ENCODE measurements at places on chromosomes 6 and 20.

- peak; percentile 40 for DNase-seq
These were observed 929 bp downstream of the CDH22 start for GRCh38 chr20:46307139-46307998.

- no peak for DNase-seq
These were observed 841.6 kb upstream of the GJE1 start for GRCh38 chr6:141290941-141291721.

DNA sequence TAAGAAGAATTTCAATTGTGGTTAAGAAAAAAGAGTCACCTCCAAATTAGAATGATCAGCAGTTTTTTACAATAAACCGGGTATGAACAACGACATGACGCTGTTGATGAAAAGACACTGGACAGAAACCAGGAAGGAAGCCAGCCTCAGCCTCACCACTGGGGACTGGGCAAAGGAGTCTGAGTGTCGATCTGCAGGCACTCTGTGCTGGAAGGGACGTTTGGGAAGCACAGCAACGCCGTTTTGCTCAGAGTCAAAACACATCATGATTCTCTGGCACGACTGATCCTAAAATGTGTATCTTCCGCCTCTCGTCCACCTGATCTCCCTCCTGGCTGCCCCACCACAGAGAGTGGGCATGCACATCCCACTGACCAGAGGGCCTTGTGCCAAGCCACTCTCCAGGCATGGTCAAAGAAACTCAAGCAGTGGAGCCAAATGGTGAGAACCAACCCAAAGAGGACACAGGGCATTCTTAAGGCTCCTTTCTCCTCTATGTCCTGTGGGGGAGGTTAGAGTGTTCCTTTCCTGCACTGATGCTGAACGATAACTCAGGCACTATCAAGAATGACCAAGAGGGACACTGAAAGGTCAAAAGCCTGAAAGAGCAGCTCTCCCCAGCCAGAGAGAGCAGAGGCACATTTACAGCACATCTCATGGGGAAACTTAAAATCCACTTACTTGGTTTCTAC is 68.8 kb downstream of the AGPAT4 start:
- no peak for DNase-seq

GRCh38 chr20:49637046-49637637 is 69.2 kb upstream of the PTGIS start:
- DNase-seq = no peak

GRCh38 chr20:9218531-9218961 is 149.7 kb downstream of the PLCB4 start:
- DNase-seq = no peak

DNA sequence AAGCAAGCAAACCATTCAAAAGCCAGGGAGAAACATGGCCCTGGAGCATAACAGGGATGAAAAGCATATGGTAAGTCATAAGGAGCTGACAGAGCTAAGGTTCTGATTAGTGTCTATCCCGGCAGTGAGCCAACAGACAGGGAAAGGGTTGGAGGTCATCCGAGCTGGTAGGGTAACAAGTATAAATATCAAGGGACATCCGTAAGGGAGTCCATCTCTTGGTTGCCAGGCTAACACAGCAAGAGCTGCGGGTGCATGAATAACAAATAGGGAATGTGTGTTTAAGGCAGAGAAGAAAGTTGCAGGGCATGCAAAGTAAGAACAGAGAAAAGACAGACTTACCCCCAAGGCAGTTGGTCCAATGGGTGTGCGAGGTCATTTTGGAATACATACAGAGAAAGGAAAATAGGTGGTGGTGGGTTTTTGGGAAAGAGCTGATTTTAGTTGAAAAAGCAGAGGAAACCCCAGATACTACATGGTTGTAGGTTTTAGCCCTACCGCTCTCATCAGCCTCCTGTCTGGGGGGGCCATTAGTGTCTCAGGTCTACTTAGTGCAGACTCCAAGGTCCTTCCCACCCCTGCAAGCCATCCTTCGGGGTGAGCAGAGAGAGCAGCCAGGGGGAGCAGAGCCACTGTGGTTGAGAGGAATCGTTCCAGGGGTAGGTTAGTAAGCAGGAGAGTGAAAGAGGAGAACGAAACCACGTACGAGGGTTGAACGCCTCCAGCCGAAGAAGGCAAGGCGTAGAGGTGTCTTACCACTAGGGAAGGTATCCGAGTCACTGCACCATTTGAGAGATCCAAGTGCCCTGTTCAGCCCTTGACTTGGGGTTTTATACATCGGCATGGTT is at the start of gene ERVFRD-1:
TSS of gene ERVFRD-1 (minus strand) at position 805 of the 848 bp plus-strand sequence. CDS start 6,415 bp downstream, outside the sequence.
- DNase-seq = no peak

DNA sequence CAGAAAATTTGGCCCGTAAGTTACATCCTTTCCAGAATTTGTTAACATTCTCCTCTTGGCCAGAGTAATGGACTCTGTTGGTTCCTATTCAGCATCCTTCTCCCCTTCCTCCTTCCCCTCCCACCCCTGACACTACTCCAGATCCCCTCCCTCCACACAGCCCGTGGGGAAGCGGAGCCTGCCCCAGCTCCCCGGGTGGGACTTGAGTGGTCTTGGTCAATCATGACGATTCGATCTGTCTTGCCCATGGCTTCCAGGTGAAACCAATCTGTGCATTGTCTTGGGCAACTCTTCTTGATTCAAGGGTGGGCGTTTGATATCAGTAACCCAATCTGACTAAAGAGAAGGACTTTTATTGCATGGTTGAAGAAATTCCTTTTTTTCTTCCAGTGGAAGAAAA is 143.9 kb downstream of the ANKRD60 start:
- DNase-seq = no peak

DNA sequence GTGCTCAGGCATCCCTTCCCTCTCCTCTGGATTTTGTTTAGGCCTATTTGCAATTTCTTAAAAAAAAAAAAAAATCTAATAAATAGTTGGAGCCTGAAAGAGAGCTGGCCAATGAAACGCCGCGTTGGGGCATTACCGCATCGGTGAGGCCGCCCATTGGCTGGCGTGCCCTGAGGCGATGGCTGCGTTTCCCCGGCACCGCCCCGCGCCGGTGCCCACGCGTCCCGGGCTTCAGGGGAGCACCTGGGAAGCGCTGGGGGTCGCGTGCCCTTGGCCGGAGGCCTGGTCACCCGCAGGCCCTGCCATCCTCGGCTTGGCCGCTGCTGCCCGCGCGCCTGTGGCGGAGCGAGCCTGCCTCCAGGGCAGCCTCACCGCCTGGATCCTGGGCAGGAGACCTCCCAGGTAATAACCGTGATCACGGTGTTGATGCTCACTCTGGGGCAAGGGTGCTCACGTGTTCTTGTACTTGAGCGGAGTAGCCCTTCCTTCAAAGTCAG is 155.4 kb downstream of the NRN1 start:
- DNase-seq = peak; percentile 32

DNA sequence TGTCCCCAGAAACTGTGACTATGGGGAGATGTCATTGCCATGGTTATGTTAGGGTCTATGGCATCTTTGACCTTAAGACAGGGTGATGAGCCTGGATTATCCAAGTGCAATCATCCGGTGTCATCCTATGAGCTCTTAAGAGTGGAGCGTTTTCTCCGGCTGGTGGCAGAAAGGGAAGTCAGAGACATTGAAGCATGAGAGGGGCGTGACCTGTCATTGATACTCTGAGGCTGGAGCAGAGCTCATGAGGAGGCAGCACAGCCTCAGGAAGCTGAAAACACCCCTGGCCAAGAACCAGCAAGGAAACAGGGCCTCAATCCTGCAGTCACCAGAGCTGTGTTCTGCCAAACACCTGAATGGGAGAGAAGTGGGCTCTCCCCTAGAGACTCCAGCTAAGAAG is 59.6 kb downstream of the ANKRD60 start:
- DNase-seq = no peak

GRCh38 chr6:156175971-156176421 is 601.2 kb upstream of the ARID1B start:
- DNase-seq = no peak

DNA sequence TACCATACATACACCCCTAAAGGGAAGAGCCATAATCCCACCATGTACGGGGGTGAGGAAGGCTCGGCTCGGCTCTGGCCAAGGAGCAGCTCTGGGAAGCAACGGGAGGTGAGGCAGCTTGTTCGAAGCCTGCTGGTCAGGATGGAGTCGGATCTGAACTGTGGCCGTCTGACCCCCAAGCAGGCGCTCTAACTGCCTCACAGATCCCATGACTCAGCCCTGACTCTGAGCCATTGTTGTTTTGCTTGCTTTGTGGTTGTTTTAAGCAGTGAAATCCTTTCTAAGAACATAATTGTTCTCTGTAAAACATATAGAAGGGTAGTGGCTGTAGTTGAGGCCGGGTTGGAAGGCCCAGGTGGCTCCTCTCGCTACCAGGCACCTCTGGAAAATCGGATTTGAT is 10.9 kb downstream of the C6orf132 start:
- no peak for DNase-seq

GRCh38 chr6:15473741-15474161 is 189.1 kb downstream of the DTNBP1 start:
- no peak for DNase-seq

DNA sequence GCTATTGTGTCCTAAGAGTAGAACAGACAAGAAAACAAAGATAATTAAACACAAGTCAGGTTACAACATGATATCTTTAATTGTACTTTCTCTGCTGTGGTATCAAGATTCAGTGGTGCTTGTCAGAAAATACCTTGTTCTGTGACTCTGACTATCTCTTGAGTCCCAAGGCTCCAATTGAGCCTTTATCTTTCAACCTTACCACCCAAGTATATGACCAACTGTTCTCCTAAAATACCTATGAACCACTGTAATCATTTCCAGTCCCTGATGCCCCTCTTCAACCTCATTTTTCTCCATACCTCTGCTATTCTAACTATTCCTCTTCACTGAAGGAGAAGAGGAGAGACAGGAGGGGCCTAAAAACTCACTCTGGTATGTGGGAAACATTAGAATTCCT is 66.9 kb upstream of the TPD52L1 start:
- no peak for DNase-seq

- no peak for DNase-seq
These were observed 2.5 kb downstream of the ZSCAN26 start for GRCh38 chr6:28269492-28269891.

DNA sequence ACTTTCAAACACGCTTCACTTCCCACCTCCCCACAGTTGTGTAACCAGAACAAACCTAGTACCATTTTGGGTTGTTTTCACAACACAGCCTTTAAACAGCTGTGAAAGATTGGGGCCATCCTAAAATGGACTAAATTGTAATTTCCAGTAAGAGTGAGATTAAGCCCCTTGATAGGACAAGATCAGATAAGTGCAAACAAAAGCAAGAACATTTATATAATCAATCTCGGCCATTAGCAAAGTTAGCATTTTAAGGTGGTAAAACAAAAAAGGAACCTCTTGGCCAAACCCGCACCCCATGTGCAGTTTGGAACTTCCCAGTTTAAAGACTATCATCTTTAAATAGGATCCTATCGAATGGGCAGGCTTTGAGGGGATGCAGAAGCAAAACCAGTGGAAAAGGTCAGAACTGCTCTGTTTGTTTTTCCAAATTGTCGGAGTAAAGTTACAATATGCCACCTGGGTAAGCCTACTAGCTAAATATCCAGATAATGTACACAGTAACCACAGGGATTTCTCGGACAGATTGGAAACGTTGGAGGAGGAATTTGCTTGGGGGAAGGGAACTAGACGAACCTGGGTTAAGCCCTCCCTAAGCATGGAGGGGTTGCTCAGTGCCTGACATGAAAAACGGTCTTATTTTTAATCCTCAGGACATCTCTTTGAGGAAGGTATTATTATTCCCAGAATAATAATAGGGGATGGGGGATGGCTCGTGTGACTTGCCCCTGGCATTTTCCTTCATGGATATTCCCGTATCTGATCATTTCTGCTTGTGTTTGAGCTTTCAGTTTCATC is 159.8 kb upstream of the SALL4 start:
- no peak for DNase-seq

DNA sequence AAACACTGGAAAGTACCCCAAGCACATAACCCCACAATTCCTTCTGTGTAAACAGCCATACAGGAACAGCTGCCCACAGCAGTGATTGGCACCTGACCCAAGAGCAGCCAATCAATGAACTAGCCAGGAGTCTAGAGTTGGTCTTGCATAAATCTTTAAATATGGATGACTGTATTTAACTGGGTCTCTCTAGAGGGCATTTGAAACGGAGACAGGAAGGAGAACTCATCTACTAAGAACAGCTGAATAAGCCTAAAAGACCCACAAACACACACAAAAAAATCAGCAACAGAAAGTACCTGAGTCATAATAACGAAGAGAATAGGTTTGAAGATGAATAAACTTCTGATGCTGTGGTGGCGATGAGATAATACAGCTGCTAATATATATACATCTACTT is 49.0 kb upstream of the ASF1A start:
- no peak for DNase-seq

DNA sequence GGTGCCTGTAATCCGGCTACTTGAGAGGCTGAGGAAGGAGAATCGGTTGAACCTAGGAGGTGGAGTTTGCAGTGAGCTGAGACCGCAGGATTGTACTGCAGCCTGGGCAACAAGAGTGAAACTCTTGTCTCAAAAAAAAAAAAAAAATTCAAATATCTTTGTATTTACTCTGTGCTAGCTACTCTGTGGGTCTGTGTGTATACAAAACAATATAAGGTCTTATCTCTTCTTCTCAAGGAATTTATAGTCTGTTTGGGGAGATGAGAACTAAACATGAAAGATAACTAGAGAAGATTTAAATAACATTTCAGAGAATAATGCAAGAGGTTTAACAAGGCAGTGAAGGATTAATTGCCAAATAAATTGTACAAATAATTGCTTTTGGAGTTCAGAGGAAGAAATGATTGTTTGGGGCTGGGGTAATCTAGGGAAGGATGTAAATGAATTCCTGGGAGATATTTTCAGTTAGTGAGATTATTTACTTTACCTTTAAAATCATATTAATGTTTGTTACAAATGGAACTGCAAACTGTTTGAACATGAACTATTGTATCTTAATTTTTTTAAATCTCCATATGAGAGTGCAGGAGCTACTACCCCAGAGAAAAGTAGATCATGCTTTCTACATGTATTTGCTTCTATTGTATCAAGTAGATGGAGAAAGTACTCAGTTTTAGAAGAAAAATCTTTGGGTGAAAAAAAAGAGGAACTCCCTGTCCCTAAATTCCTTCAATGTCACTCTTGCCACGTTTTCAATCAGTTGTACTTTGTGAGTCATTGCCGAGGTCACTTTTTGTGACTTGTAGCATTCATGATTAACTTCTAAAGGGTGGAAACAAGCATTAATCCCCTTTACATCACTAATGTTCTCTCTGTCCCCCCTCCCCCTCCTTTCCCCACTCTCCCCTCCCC is 39.0 kb downstream of the NCOA3 start:
- no peak for DNase-seq

- DNase-seq = no peak
These were observed 120.1 kb upstream of the PHACTR3 start for GRCh38 chr20:59484228-59484627.

All from stimulated activated CD8-positive, alpha-beta memory T cell treated with anti-CD3 and anti-CD28 coated beads, Interleukin-15, amount 100 ng/mL, for 1 hour (primary cell).